Mesothelial cell of epicardium (in vitro differentiated cells): ENCODE measurements at places on chromosomes 5 and 9.

DNA sequence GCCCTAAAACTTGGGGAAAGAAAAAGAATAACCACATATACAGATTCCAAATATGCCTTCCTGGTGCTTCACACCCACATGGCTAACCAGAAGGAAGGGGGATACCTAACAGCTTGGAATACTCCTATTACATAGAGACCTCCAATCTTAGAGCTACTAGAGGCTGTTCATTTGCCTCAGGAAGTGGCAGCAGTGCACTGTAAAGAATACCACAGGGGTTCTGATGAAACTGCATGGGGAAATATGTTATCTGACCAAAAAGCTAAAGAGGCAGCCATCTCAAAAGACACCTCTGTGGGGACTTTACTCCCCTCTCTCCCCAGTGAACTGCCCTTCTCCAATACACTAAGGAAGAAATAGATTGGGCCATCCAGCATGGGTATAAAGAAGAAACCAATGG, 66.4 kb downstream of the CDKN2A start:
- no peak for DNase-seq

DNA sequence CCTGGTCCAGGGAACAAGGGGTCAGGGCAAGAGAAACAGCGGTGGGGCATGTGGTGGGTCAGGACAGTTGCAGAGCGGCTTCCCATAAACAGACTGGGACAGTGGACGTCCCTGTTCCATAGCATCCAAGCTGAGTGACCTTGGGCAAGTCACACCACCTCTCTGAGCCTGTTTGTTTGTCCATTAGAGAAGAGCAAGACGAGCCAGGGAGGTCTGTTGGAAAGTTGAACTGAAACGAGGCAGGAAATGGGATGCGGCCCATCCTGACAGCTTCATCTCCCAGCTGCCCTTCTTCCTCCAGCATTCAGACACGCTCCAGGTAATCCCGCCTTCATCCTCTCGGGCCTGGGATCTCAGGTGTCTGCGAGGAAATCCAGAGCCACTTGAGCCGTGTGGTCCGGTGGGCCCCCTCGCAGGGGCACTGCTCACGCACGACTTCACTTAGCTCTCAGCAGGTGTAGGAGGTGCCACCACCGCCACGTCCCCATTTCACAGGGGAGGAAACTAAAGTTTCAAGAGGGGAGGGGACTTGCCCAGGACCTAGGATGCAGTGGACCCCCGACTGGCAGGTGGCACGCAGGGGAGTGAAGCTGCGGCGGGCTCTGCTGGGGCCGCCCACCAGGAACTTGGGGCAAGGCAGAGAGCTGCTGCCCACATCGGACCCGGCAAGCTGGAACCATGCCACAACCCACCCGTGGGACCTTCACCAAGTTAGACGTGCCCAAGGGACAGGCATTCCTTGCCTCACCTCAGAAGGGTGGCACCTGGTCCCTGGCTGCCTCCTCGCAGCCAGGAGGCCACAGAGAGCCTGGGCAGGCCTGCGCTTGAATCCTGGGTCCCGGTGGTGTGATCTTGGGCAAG, 13.0 kb downstream of the PTGES2 start:
- DNase-seq = no peak

DNA sequence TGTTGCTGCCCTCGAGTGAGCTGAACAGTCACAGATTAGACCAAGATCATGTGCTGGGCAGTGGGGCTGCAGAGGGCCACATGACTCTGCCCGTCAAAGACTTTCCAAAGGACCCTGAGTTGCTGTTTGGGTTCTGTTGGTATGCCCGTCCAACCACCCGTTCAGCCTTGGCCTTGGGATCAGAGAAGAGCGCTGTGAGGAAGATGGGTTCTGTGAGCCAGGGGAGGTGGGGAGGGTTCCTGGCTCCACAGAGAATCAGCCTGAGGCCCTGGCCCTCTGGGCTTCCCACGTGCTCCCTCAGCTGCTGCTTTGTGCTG, 72.6 kb downstream of the RGS3 start:
- no peak for DNase-seq

- DNase-seq = no peak
These were observed 4.6 kb upstream of the HMHB1 start for GRCh38 chr5:143807401-143807800.

GRCh38 chr9:129419382-129419899, 201.5 kb downstream of the C9orf50 start:
- no peak for DNase-seq
